ENCODE measurements at places on chromosomes 1 and 21. TPM values are rescaled to one million over a fixed set of nuclear protein-coding genes. Genes with fewer than 3 reads are reported as not detected.
A peak's percentile ranks its signal among the peaks of the same experiment; 100 is the strongest.

GRCh38 chr1:94909486-94909885 is 17.4 kb downstream of the CNN3 start:
- no peak for DNase-seq

Gene ADAMTS4
- total RNA-seq = 0.71 TPM

DNA sequence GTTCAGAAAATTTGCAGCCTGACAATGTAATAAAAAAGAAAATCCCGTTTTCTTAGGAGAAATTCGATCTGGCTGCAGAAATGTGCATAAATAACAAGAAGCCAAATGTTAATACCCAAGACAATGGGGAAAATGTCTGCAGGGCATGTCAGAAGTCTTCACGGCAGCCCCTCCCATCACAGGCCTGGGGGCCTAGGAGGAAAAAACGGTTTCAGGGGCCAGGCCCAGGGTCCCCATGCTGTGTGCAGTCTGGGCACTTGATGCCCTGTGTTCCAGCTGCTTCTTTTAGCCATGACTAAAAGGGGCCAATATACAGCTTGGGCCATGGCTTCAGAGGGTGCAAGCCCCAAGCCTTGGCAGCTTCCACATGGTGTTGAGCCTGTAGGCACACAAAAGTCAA is 6.5 kb upstream of the PRDX6 start:
- DNase-seq = no peak

GRCh38 chr1:39609618-39610331 is 29.7 kb downstream of the HEYL start:
- peak; percentile 92 for DNase-seq

Gene RHEX
- not detected for total RNA-seq

GRCh38 chr1:205332015-205332791 is 10.7 kb upstream of the NUAK2 start:
- no peak for DNase-seq

DNA sequence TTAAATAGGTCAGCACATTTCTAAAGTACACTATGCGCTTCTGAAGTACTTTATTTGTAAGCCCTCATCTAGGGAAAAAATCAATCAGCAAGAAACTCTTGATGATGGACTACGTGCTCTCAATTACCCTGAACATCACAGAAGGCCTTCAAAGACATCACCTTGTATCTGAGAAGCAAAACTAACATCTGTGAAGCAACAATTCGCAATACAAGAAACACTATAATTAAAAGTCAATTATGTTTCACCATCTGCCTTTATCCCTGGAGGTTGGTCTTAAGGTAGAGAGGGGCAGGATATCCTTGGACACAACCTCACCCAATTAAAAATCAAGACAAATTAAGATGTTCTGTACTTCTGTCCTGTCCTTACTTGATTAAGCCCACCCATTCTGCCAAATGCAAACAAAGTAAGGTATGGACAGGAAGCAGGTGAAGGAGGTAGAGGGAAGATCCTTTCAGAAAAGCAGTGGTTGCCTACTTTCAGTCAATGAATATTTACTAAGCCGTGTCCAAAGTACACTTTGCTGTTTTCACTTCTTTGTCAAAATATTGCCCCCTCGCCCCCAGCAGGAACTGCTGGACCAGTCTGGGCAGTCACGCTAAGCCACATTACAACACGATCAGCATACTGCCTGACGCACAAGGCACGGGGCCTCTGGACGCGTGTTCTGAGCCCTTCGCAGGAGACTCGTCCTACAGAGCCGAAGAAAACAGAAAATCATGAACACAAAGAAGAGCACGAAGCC is 887 bp downstream of the SLC19A2 start:
- peak; percentile 61 for DNase-seq

DNA sequence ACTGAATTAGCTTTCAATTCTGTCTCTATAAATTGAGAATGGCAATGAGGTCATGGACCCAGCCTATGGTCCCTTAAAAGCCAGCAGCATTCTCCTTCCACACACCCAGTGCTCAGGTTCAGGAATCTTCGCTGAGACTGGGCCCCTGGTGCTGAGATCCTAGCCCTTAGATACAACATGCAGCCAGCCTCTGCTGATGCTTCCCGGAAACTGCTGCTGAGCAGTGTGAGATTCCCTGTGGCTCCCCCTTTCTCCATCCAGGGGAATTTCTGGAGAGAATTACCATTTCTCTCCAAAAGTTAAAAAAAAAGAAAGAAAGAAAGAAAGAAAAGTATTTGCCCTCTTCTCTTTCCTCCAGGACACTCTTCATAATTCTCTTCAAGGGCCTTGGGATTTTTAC is 31.7 kb upstream of the RALGPS2 start:
- no peak for DNase-seq

Gene MFAP2
- not detected for total RNA-seq

Gene C1orf87
- total RNA-seq = not detected

DNA sequence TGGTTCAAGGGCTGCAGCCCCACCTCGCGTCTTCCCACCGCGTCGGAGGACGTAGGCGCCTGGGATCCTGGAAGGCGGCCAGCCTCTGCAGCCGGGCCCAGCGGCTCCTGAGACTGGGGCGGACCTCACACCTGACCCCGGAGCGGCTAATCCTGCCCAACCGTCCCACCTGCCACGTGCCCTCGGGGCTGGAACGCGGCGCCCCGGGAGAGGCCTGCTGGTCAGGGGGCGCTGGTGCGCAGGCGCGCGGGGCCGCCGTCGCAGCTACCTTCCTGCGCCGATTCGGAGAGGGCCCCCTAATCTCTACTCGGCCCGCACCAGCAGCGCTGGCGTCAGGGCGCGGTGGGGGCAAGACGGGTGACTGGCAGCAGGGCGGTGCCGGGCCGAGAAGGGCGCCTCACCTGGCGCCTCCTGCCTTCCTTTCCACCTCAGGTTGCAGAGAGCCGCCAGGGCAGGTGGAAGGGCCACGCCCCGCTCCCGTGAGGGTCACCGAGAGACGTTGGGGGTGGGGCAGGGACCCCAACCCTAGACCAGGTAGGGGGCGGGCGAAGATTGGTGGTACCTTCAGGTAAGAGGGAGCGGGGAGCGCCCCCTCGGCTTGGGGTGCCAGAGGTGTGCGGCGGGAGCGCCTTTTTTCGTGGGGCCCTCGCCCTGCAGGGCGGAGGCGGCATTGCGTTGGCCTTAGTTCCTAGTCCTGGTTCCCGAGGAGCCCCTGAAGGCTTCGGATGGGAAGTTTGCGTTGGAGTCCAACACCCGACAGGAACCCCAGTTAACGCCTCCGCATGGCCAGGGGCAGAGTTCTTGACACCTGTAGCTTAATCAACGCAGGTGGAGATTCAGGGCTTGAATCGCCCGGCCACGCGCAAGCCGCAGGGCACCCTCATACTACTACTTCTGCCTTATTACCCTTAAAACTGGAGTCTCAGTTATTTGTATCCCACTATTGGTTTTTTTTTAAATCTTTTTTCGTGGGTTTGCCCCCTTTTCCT is at the start of gene TDRD5:
TSS of gene TDRD5 (plus strand) at position 241 of the 989 bp plus-strand sequence. CDS start 784 bp downstream, outside the sequence.
- DNase-seq = peak; percentile 7

DNA sequence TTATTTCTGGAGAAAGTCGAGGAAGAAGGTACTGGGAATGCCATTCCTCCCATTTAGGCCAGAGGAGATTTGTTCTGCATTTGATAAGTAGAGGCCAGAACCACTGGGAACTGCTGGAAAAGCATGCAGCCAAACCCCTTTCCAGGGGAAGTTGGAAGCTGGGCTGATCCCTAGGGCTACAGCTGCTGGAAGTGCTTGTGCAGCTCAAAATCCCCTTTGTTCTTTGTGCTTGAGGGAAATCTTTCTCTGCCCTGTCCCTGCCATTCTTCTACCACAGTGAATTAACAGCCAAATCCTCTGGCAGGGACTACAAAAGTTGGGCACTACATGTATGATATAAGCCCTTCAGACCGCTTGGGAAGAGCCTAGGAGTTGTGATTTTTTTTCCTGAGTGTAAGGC is 734.1 kb downstream of the LRRIQ3 start:
- DNase-seq = no peak

GRCh38 chr21:32545948-32546441 is 39.3 kb downstream of the TCP10L start:
- no peak for DNase-seq

GRCh38 chr1:94795434-94795833 is 24.7 kb upstream of the SLC44A3 start:
- no peak for DNase-seq

Gene TSEN15
- 44.1 TPM for total RNA-seq

DNA sequence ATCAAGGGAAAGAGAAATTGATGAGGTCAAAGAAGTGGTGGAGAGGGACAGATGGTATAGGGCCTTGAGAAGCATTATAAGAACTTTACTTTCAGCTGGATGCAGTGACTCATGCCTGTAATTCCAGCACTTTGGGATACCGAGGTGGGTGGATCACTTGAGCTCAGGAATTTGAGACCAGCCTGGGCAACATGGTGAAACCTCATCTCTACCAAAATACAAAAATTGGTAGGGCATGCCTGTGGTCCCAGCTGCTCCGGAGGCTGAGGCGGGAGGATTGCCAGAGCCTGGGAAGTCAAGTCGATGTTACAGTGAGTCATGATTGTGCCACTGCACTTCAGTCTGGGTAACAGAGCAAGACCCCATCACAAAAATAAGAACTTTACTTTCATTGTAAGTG is 5.7 kb downstream of the TMEM50A start:
- DNase-seq = no peak

DNA sequence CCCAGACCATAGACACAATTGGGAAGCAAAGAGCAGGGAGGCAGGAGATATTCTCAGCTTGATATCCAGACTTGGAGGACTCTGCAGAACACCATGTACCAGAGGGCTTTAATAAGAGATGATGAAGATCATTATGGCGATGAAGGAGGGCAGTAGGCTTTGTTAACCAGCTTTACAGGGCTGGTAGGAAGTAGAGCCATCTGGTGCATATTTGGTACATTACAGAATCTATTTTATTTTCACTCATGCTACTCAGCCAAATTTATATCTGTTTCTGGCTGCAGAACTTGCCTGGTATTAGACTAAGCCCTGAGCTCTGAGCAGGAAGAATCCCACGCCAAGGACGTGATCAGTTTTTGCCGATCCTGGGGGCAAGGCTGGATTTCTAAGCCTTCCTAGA is 61.8 kb upstream of the SYT6 start:
- no peak for DNase-seq

Gene DENND2D
- 190 TPM for total RNA-seq

DNA sequence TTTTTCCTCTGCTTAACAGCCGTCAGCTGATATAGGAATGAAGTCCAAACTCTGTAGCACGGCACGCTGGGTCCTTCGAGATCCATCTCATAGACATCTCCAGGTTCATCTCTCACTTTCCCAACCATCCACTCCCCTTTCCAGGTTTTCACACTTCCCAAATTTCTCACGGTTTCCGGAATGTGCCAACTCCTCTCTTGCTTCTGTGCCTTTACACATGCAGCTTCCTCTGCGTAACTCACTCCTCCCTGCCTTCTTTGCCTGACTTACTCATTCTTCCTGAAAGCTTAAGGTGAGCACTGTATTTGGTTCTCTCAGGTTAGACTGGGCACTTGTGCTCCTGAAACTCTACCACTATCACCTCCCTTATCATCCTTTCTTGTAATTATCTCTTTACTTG is 168.4 kb downstream of the PCNX2 start:
- DNase-seq = no peak

Gene GJA9
- total RNA-seq = not detected

Gene LAPTM5
- total RNA-seq = 174 TPM

GRCh38 chr1:59645893-59646292 is 168.9 kb upstream of the HOOK1 start:
- DNase-seq = no peak

Gene OR14K1
- not detected for total RNA-seq

Gene AGL
- 14.6 TPM for total RNA-seq

Gene PHLDA3
- 2.2 TPM for total RNA-seq

Gene OR2T8
- total RNA-seq = not detected

Gene PFKFB2
- total RNA-seq = 3.1 TPM

- DNase-seq = no peak
These were observed 63.0 kb downstream of the PROX1 start for GRCh38 chr1:214050513-214051401.

- no peak for DNase-seq
These were observed 54.5 kb downstream of the RRAGC start for GRCh38 chr1:38805036-38805435.

- no peak for DNase-seq
These were observed 160.1 kb upstream of the TMEM51 start for GRCh38 chr1:14993414-14993813.

DNA sequence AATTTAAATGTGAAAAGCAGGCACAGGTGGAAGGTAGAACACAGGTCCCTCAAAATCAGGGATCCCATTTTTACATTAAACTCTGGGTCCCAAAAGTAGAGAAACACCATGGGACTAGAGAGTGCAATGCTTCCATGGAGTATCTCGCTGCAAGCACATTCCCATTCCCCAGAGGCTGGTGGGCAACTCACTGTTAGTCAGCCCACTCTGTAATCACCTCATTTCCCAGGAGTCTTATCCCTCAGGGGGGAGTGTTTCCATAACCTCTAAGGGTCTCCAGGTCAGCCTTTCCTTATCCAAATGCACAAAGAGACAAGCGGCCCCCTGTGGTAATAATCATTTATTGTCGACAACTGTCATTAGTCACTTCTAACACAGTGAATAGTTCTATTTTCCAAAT is 490.1 kb upstream of the LRRC7 start:
- no peak for DNase-seq

GRCh38 chr1:38991638-38992411 is 749 bp downstream of the AKIRIN1 start:
- DNase-seq = peak; percentile 27

- peak; percentile 97 for DNase-seq
These were observed 797 bp upstream of the USP1 start for GRCh38 chr1:62436039-62436465.

DNA sequence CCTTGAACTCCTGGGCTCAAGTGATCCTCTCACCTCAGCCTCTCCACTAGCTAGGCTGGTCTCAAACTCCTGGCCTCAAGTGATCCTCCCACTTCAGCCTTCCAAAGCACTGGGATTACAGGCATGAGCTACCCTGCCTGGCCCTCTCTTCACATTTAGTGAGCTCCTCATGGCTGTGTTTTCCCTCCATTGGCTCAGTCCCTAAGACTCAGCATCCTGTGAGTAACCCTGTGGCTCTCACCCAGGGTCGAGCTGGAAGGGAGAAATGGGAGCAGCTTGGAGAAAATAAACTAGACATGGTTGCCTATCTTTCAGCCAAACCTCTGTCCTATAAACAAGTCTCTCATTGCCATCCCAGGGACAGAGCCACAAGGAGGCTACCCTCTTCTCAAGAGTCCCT is 17.5 kb downstream of the NCF2 start:
- DNase-seq = no peak

Gene FAM72D
- 33.0 TPM for total RNA-seq

Gene MARK1
- not detected for total RNA-seq

- no peak for DNase-seq
These were observed 414.5 kb downstream of the ADGRL2 start for GRCh38 chr1:82215056-82215852.

GRCh38 chr1:156896490-156897033 is 3.0 kb downstream of the PEAR1 start:
- no peak for DNase-seq

DNA sequence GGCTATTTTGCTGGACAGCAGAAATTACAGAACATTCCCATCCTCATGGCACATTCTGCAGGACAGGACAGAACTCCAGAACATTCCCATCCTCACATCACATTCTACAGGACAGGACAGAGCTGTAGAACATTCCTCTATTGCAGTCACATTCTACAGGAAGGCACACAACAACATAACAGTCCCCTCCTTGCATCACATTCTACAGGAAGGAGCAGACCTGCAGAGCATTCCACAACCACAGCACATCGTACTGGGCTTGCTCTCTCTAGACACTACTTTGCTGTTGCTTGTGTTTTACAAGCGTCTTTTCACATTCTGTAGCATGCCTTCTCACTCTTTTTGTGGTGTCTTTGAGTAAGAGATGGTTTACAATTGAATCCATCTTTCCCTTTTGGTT is 26.8 kb upstream of the ABCB10 start:
- DNase-seq = no peak

- no peak for DNase-seq
These were observed 42.5 kb upstream of the SYT2 start for GRCh38 chr1:202752774-202753173.
